Renal pelvis (tissue), 12 donors: ENCODE measurements at places on chromosomes 5 and 9. TPM values are rescaled to one million over a fixed set of nuclear protein-coding genes. Genes with fewer than 3 reads are reported as not detected.

Gene SLC23A1
- polyA plus RNA-seq = 15.0 TPM

- DNase-seq = no peak
Measured at GRCh38 chr9:132637801-132638200, 32.0 kb downstream of the DDX31 start.

- DNase-seq = no peak
Measured at GRCh38 chr9:130518943-130519799, 60.2 kb upstream of the FUBP3 start.

Gene CAMLG
- polyA plus RNA-seq = 59.8 TPM

- DNase-seq = no peak
Measured at GRCh38 chr5:67021521-67021920, 175.1 kb downstream of the CD180 start.

Gene INPP5E
- 15.6 TPM for polyA plus RNA-seq

GRCh38 chr5:137630216-137630971 is 105.5 kb downstream of the KLHL3 start:
- no peak for DNase-seq

Gene UBAP2
- 45.5 TPM for polyA plus RNA-seq

GRCh38 chr5:130112246-130112645 is 208.0 kb downstream of the CHSY3 start:
- no peak for DNase-seq

DNA sequence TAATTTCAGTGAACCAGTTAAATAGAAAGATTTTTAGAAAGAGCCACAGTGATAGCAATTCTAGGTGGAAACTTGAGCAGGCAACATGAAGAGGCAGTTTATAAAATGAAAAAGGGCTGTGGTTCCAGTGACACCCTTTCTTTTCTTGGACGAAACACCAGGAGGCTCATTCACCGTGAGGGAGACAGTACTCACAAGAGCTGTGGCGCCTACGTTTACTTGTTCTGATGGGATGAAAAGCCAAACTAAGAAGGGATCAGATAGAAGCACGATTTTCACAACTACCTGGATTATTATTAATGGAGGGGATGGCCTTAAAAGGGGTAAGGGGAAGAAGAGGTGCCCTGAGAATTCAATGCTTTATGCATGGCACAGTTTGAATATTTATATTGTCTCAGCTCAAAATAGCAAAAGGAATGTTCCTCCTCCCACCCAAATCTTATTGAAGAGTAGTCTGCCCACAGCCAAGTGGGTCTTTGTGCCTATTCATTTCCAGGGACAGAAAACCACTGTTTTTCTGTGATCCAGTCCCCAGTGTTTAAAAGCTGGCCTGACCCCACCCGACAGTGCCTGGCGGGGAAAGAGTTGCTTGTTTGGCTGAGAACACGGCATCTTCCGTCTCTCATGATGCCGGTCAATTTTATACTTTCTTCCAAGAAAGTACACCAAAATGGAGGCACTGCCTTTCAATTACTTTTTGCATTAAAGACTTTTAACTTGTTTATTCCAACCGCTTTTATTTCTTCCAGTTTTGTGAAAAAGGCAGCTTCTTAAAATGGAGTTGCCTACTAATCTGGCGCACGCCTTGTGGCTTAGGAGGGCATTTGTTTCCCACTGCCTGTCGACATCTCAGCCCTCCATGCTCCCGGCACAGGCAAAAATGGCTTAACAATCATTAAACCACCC is 51.9 kb downstream of the HABP4 start:
- DNase-seq = no peak
